Stimulated activated CD8-positive, alpha-beta memory T cell treated with anti-CD3 and anti-CD28 coated beads, Interleukin-4, amount 100 ng/mL, for 1 hour (primary cell): ENCODE measurements at places on chromosomes 16 and 17.

GRCh38 chr17:8386841-8387240 lies 3.8 kb upstream of the RPL26 start:
- DNase-seq: no peak

DNA sequence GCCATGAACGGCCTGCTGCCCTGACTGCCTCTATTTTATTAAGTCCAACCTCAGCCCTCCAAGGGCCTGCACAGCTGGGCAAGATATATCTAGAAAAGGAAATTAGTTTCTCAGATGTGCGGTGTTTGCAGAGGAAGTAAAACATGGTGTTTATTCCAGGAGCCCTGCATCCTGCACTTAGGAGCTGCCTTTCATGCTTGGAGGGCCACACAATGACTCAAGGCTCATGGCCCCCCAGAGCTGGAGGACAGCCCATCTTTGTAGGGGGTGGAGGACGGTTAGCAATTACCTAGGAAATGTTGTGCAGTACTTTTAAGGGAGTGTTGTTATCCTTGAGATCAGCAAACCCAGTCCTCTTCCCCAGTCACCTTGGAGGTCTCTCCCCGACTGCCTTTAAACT lies 80.5 kb downstream of the COPRS start:
- DNase-seq: no peak

DNA sequence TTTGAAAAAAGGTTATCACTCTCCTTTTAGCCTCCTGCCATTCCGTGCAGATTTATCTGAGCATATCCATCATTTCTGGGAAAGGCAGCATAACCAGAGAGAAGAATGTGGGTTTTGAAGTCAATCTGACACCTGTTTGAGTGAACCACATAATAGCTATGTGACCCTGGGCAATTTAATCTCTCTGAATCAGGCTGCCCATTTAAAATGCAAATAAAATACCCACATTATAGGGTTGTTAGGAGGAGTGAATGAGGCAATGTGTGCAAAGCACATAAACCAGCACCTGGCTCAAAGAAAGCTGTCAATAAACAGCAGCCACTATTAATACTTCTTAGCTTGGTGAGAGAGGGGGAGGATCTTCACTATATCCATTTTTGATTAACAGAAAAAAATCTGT lies 88.0 kb downstream of the CACNG1 start:
- no peak for DNase-seq

- DNase-seq: no peak
Measured at GRCh38 chr16:11871193-11871592, 19.9 kb upstream of the RSL1D1 start.

DNA sequence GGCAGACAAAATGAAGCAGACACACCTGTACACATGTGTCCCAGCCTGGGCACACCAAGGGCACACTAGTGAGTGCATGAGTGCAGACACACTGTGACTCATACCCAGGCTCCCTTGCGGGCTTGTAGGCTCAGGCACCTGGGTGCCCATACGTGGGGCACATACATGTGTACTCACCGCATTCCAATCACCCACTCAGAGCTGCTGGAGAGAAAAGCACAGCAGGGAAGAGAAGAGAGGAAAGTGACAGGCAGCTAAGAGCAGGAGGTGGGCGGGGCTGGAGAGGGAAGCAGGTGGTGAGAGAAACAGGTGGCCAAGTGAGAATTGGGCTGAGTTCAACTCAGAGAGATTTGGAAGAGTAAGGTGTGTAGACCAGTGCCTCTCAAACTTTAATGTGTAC lies 54.0 kb downstream of the TMEM132E start:
- no peak for DNase-seq

- no peak for DNase-seq
Measured at GRCh38 chr17:38748149-38748891, at the start of gene PCGF2. Gene PCGF2, minus strand, starts transcription at chr17:38748336. Its CDS starts 7,934 bp downstream, at chr17:38740402.

DNA sequence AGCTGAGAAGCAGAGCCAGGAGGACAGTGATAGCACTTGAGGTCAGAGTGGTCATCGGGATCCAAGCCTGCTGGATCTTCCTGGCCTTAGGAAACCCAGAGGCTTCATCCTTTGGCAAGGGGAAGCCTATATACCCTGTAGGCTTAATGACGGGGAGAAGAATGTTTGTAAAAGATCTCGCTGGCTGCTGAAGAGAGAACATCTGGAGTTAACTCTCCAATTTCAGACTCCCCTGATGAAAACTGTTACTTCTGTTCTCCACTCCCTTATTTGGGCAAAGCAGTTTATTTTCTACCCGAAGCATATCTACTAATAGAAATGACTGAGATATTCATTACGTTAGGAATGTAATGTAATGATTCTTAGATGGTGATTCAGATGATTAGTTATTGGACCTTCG lies 487.0 kb downstream of the CDH13 start:
- no peak for DNase-seq

DNA sequence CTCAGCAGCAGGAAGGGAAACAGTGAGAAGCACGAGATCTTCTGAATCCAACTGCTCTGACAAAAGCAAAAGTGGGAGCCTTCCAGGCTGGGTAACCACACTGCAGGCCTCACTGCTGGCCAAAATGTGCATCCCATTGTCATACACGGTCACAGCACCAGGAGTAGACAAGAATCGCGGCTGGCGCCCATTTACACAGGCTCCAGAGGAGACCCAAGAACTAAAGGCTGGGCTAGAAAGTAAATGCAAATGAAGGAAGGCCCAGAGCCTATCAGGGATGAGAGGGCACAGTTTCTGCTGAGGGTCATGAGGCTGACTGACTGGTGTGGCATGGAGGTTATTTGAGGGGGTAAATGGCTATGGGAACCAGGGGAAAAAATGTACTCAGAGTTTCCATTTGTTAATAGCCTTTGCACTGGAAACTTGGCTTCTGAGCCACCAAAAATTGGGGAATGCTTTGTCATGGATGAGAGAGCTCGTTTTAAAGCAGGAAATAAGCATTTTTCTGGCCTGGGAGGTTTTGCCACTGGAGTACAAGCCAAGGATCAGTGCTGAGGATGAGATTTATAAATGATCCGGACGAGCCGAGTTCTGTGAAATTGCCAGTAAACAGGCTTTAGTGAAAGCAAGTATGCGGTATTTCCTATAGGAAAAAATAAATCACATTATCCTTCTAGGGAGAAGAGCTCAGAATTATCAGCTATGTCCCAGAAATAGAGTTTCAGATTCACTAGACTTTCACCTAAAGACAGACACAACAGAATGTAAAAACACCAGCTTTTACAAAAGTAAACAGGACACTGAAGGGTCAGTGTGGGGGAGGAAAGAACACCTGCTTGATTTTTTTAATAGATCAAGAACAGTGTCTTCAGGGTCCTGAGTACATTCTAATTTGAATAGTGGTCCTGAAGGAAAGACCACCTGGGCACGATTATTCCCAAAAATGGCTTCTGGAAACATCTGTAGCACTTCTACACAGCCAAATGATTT lies 66.9 kb upstream of the GSG1L start:
- no peak for DNase-seq

DNA sequence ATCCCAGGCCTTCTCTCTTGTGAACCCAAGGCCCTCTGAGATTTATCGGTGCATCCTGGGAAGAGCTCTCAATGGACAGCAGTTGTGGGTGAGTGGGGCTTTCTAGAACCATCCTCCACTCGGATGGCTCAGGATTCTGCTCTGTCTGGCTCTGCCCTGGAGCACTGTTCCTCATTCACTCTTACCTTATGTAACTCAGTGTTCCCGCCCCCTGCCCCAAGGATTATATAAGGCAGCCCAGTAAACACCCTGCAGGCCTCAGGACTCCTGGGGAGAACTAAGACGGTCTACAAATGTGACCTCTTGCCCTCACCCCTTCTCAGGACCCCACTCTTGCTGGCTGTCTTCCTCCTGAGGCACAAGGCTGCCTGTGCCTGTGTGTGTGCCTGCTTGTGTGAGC lies 3.8 kb downstream of the RPRML start:
- DNase-seq: no peak

DNA sequence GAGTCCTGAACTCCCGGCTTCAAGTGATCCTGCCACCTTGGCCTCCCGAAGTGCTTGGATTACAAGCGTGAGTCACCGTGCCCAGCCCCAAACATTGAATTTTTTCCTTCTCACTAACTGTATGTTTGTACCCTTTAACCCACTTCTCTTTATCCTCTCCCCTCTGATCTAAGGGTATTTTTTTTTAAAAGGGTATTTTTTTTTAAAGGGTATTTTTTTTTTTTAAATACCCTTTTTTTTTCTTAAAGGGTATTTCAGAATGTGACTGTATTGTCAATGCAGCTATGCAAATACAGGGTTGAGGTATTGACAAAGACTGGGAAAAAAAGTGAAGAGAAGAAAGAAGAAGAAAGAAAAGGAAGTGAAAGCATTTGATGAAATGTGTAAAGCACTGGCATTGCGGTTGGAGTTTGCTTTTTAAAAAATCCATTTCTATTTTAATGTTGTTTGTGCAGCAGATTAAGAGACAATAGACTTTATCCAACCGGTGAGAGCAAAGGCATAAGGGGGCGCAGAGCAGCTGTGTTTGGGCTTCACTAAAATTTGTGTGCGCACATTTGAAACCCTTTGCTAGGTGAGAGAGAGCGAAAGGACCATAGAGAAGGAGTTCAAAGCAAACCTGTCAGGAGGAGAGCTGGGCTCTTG lies 42.4 kb downstream of the SYT17 start:
- no peak for DNase-seq

GRCh38 chr17:2521257-2521656 lies 9.6 kb upstream of the METTL16 start:
- no peak for DNase-seq

DNA sequence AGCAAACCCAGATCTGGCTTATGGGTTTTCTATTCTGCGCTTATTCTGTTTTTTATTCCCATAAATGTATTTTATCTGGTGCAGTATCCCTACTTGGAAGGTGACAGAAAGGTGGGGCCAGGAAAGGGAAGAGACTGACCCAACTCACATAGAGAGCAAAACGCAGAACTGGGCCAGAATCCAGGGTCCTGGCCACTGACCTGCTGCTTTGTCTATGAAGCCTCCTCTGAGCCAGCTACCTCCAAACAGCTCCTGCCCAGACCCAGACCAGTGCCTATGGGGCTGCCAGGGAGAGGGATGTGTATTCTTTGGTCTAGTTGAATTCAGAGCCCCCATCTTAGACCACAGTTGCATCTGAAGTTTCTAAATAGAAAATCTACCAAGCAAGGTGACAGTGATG lies 36.4 kb upstream of the CES5A start:
- DNase-seq: no peak

DNA sequence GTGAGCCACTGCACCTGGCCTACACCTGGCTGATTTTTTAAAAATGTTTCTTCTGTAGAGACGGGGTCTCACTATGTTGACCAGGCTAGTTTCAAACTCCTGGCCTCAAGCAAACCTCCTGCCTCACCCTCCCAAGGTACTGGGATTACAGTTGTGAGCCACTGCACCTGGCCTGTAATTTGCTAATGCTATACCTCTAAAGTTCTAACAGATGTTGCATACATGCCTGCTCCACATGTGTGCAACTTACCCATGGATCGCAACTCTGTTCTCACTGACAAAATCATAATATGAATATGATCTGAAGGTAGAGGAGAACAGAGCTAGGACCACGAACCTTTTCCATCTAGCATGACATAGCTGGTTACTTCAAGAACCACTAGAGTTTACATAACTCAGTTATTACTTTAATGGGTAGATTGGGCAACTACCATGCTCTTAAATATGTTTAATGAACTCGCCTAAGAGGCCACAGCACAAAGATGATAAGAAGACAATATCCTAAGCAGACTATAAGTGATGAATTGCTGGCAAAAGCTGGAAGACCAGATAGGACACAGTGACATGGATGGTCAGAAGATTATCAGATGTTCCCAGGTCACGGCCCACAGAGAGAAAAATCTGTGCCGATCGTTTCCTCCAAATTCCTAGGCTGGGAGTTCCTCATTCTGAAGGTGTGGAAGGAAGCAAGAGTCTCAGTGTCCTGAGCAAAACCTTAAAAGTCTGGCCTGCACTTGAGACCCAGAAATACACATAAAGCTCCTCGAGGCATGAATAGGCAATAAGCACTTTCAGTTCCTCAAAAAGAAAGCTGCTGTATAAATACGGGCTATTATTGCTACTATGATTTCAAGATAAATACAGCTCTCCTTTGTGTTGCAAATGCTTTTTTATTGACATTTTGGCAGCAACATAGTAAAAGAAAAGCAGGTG lies 53.6 kb upstream of the ICAM2 start:
- no peak for DNase-seq

DNA sequence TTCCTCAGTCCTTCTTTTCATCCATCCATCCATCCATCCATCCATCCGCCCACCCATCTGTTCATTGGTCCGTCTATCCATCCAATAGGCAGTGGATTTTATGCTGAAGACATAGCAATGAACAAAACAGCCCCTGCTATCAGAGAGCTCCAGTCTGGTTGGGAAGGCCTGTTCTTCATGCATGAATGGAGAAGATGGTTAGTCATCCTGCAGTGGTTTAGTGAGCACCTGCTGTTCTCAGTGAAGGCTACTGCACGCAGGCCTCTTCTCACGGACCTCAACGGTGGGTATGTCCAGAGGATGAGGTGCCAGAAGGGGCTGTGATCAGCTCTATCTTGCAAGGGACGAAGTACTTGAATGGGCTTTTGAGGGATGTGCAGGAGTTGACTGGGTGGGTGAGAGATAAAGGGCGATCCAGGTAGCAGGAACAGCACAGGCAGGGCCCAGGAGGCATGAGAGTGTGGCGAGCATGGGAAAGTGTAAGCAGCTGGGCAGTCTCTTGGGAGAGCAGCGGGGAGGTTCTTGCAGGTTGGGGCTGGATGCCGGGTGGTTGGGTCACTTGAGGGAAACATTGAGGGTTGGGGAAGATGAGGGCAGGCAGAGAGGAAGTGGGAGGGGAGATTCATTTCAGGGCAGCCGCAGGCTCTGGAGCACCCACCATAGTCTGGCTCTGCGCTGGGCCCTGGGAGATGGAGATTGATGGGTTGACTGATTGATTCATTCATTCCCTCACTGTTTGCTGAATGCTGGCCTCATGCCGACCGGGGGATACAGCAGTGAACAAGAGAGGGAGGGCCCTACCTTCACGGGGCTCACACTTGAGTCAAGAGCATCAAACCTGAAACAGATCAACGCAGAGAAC lies 115.0 kb upstream of the CIBAR2 start:
- DNase-seq: no peak

DNA sequence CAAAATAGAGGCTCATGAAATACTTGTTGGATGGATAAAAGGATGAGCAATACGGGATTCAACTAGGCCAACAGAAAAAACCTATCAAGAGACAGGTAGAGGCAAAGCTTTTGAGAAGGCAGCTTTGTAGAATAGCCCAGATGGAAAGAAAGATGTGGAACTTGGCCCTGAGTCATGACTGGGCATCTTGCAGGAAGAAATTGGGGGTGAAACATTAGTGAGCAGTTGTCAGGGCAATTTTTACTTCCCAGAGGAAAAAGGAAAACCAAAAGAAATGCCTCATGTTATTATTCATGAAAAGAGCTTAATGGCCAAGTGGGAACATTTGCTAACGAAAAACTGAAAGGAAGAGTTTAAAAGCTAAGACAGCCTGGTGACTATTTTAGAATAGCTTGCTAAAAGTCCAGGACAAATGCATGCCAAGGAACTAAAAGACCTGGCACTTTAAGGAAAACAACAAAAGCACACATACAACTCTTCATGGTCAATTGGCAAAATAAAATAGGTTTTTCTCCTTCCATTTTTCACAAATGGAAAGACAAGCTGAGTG lies 180.1 kb downstream of the HS3ST3A1 start:
- no peak for DNase-seq

- DNase-seq: no peak
Measured at GRCh38 chr17:33686171-33686570, 393.1 kb upstream of the ASIC2 start.
